ENCODE measurements at places on chromosomes 13 and 19.
A peak's percentile ranks its signal among the peaks of the same experiment; 100 is the strongest.

GRCh38 chr19:6227156-6227935 lies 52.4 kb downstream of the MLLT1 start:
- no peak for DNase-seq

- no peak for DNase-seq
Observed at GRCh38 chr13:25992076-25992475, 59.7 kb downstream of the SHISA2 start.

GRCh38 chr13:67175836-67176459 lies 54.2 kb downstream of the PCDH9 start:
- no peak for DNase-seq

DNA sequence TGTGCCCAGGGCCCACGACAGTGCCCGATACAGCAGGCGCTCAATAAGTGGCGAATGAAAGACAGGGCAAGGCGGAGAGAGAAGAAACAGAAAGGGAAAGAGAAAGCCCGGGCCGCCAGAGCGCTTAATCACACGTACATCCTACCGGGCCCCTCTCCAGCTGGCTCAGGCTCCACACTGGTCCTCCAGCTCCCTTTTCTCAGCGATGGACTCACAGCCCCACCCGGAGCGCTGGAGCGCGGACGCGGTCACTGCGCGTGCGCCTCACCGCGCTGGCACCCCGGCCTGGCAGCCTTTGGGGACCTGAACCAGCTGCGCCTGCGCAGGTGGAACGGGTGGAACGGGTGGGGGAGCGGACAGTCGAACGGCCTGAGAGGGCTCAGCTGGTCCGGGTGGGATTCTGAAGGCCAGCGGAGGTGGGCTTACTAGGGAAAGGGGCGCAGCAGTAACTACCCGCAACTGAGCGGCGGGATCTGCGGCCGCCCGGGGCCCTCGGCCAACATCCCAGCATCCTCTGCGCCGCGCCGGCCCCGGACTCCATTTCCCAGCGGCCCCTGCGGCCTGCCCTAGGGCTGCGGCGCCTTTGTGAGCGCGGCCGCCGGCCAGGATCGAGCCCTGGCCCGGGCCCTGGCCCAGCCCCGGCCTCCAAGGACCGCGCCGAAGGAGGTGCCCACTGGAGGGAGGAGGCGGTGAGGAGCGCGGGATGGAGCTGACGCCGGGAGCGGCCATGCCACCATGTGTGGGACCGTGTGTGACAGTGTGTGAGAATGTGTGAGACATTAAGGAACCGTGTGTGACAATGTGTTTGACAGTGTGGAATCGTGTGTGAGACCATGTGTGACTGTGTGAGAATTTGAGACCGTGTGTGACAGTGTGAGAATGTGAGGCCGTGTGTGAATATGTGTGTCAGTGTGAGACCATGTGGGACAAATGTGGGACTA lies at the start of gene ZNF583:
Gene ZNF583, plus strand, starts transcription at position 569 of the 941 bp plus-strand sequence. CDS start 2,783 bp downstream, outside the sequence.
- DNase-seq, result peak; percentile 93

GRCh38 chr13:39335721-39336120 lies 267.3 kb downstream of the LHFPL6 start:
- no peak for DNase-seq

DNA sequence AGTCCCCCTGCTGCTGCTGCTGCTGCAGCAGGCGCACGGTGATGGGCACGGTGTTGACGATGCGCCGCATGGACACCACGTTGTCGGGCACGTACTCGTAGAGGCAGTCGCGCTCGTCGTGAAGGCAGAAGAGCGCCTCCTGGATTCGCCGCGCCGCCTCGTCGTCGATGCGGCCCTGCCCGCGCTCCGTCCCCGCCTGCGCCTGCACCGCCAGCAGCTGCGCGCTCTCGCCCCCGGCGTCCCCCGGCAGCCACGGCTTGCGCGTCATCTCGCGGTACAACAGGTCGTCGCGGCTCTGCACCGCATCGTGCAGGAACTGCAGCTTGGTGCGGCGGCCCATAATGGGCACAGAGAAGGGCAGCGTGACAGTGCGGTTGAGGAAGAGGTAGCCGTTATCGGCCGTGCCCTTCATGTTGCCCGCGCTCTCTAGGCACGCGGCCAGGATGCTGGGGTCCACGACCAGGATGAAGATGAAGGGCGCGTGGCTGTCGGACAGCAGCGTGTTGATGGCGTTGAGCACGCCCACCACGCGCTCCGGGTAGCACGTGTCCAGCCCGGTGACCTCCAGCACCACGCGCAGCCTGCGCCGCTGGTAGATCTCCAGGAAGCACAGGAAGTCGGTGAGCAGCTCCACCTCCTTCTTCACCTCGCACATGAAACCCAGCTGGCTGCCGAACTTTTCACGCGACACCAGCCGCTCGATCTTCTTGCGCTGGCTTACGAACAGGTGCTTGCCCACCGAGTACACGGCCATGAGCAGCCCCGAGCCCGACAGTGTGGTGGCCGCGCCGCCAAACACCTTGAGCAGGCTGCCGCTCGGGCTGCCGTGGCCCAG lies 8.1 kb downstream of the NKPD1 start:
- no peak for DNase-seq

DNA sequence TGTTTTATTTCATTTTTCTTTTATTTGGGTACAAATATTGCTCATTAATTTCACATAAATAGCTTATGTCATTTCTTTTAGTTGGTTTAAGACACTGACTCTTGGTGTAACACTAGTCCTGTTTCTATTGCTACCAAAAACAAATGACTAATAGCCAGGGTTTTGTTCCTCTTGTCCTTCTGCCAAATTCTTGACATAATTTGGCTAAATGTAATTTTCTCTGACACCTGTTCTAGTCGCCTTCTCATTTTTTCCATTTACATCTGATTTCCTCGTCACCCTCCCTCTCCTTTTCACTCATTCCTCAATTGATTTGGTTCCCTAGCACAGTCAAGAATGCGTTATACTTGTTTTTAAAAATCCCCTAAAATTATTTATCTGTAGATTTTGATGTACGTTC lies 1718.7 kb downstream of the EFNB2 start:
- no peak for DNase-seq

- peak; percentile 86 for DNase-seq
Observed at GRCh38 chr19:35899547-35900214, 659 bp downstream of the NFKBID start.

- no peak for DNase-seq
Observed at GRCh38 chr13:92197669-92198068, 799.2 kb downstream of the GPC5 start.

- DNase-seq, result no peak
Observed at GRCh38 chr13:48504606-48505005, 28.3 kb downstream of the RCBTB2 start.

DNA sequence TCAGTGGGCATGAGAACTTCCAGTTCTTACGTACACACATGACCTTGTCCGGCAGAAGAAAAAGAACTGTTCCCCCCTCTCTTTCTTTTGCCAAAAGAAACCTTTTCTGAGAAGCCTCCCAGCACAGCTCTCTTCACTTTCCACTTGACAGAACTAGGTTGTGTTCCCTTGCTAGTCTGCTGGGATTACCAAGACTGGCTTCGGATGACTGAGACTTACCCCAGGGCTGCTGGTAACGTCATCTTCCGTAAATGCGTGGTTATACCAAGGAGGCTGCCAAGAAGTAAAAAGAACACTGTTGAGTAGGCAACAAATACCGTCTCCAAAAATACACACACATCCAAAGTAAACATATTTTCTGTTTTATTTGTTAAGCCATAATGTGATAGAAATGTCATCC lies 908.2 kb downstream of the EFNB2 start:
- DNase-seq, result no peak

- DNase-seq, result no peak
Observed at GRCh38 chr13:26914624-26915023, 154.0 kb upstream of the GPR12 start.

DNA sequence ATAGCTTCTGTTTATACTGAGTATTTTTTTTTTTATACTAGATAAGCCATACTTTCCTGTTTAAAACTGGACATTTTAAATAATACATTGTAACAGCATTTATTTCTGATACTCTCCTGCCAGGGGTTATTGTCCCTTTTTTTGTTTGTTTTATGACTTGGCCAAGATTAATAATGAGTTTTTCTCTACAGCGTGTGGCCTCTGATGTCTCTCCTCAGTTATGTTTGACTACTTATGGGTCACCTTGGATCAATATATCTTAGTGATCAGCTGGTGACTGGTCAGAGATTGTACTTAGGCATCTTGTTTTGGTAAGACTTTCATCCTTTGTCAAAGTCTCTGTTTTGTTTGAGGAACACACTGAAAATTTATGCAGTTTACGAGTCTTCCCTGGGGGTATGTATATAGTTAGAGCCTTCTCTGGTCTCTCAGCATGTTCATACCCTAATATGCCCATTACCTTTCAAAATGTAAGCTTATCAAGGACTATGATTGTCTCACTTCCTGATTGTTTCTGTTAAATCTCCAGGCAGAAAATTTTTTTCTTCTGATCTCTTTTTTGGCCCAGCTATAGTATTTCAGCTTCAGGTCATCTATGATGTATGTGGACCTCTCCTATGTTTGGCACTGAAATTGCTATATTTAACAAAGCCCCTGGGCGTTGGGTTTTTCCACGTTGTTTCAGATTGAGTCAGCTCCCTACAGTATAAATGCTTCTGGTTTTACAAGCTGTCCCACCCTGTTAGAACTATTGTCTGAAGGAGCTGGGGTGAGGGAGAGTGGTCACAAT lies 87.9 kb downstream of the URI1 start:
- no peak for DNase-seq

DNA sequence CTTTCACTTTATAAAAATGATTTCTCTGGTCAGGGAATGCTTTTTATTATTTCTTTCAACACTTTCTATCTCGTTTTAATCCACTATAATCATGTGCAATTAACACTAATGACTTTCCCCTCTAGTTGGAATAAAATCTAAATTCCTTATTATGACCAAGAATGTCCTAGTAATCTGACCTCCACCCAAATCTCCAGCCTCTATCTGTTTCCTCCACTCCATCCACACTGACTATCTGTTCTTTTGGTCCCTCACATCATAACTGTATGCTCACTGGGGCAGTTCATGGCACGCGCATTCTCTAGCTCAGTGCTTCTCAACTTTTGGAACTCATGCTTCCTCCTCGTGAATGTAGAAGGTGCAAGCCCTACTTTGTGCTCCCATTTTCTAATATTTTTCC lies 244.7 kb downstream of the POSTN start:
- DNase-seq, result no peak

DNA sequence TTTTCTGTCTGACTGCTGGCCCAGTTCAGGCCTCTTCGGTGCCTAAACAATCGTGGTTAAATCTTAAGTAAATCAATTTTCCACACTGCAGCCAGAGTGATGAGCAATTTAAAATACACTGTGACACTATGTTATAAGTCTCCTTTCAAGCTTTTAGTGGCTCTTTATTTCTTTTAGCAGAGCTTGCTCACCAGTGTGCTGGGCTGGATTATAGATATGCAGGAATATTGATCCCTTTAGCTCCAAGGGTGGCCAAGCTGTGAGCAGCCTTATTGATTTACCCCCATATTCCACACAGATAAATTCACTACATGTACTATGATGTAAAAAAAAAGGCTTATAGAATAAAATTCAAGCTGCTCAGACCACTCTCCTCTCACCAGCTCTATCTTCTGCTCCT lies 21.7 kb downstream of the CBY2 start:
- DNase-seq, result no peak

DNA sequence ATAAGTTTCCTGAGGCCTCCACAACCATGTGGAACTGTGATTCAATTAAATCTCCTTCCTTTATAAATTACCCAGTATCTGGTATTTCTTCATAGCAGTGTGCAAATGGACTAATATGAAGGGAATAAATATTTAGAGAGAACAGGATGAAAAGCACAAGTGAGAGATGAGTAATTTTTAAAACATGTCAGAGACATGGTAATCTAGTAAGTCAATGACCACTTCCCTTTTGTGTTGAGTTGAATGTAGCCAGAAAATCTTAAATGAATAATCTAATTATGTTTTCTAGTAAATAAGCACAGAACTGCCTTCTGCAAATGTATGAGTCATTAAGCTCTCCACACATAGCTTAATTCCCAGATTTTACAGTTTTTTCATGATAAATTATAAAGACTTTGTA lies 524.1 kb upstream of the SLITRK5 start:
- DNase-seq, result no peak

GRCh38 chr13:112750570-112750969 lies 60.7 kb downstream of the ATP11A start:
- DNase-seq, result no peak

DNA sequence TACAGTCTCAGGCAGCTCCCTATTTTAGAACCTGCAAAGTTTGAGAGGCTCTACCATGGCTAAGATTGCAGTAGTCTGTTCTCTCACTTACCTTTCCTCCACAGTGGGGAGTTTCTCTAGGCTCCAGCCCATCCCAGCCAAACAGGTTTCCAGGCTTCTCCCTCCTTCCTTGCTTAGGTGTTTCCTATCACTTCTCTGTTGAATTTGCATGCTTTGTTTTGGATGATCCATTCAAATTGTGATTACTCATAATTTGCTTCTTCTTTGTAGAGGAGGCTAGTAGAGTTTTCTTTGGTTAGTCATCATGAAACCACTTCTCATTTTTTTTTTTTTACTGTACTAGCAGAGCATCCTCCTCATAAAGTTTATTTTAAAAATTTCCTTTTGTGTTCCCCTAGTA lies 1242.2 kb upstream of the MIR17HG start:
- no peak for DNase-seq

DNA sequence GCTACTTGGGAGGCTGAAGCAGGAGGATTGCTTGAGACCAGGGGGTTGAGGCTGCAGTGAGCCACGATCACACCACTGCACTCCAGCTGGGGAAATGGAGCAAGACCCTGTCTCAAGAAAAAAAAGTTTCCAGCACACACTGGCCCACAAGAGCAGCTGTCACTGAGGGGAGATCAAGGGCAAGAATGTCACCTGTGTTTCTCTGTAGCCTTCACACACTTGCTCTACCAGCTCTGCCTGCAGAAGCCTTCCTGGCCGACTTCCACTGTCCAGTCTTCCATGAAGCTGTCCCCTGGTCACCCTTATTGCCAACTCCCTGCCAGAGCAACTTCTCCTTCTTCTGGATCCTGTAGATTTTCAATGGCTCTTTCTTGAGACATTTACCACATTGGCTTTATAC lies 158.0 kb downstream of the KCTD15 start:
- DNase-seq, result no peak

- no peak for DNase-seq
Observed at GRCh38 chr13:22837980-22838647, 342.7 kb upstream of the SGCG start.

Measured in Calu3 (cell line).